ENCODE measurements at places on chromosomes 6 and 20.

GRCh38 chr20:62978561-62978943 lies 26.0 kb downstream of the SLC17A9 start:
- DNase-seq, result no peak

- no peak for DNase-seq
Observed at GRCh38 chr6:152170702-152171667, 363.5 kb downstream of the ESR1 start.

GRCh38 chr6:135438907-135439535 lies 58.5 kb downstream of the AHI1 start:
- no peak for DNase-seq

- DNase-seq, result no peak
Observed at GRCh38 chr6:13453771-13454251, 33.6 kb downstream of the GFOD1 start.

DNA sequence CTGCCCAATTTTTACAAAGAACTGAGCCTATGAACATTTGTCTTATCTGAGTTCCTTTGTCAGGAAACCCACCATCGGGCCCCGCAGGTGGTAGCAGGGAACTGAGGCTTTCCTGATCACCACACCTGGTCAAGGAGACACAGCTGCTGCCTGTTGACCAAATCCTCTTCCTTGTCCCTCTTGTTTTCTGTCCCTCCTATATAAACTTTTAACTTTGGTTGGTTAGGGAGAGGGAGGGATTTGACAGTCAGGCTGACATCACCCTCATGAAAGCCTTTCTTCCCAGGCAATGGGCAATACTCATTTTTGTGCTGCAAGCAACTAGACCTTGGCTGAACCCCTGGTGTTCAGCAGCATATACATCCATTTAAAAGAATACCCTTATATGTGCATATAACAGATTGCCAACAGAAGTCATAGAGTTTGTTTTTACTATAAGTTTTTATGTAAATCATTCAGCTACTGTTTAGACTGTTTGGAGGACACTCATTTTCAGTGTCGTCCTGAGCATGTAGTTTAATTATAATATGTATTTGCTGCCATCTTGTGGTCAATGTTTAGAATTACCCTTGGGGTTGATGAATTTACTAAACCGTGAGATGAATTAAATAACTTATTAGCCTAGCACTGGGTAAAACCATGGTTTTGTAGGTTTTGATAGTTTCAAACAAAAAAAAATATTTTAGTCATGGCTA lies 17.0 kb downstream of the CRISP1 start:
- no peak for DNase-seq

GRCh38 chr6:111033628-111034289 lies 51.9 kb downstream of the RPF2 start:
- no peak for DNase-seq

GRCh38 chr6:142165227-142165626 lies 18.2 kb downstream of the VTA1 start:
- no peak for DNase-seq

- no peak for DNase-seq
Observed at GRCh38 chr20:33160681-33161080, 7.3 kb upstream of the BPIFA2 start.

DNA sequence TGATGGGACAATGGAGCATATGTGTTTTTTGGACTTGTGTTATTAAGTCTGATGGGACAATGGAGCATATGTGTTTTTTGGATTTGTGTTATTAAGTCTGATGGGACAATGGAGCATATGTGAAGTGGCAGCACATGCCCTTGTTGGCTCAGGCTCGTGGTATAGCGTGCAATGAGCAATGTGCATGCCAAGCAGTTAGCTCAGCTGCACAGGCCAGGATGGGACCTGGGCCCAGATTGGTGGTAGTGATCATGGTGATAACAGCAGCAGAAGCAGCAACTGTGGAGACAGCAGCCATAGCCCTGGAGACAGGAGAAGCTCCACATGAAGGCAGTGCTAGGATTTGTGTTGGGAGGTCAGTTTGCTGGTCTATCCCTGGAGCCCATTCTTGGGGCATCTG lies 61.1 kb downstream of the IL20RA start:
- DNase-seq, result no peak

- no peak for DNase-seq
Observed at GRCh38 chr6:112117554-112117953, 30.2 kb downstream of the FAM229B start.

GRCh38 chr6:163842467-163842866 lies 427.9 kb downstream of the QKI start:
- DNase-seq, result no peak

DNA sequence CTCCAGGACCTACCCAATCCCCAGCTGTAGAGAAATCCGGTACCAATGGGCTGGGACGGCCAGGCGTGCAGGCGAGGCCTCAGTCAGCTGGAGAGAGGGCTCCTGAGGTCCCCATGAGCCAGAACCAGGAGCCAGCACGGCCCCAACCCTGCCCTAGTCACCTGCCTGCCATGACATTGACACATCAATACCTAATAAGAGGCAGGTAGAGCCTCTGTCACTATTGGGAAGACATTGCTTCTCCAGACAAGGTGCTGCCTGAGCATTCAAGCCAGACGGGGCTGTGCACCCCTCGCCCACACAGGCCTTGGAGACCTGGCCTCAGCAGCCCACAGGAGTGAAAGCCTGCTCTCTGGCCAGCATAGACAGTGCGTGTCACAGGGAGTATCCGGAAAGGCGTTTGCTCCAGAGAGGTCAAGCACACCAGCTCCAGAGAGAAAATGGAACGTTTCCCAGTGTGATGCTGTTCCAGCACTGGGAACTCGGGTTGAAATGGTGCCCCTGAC lies 3.5 kb downstream of the DLL1 start:
- DNase-seq, result no peak

- no peak for DNase-seq
Observed at GRCh38 chr6:138345565-138346285, 32.0 kb upstream of the SMIM28 start.

GRCh38 chr6:125954735-125955339 lies 1.7 kb upstream of the HINT3 start:
- DNase-seq, result no peak

GRCh38 chr6:25889877-25890853 lies 16.1 kb upstream of the SLC17A3 start:
- no peak for DNase-seq

GRCh38 chr6:45979311-45979710 lies 36.3 kb downstream of the CLIC5 start:
- no peak for DNase-seq

DNA sequence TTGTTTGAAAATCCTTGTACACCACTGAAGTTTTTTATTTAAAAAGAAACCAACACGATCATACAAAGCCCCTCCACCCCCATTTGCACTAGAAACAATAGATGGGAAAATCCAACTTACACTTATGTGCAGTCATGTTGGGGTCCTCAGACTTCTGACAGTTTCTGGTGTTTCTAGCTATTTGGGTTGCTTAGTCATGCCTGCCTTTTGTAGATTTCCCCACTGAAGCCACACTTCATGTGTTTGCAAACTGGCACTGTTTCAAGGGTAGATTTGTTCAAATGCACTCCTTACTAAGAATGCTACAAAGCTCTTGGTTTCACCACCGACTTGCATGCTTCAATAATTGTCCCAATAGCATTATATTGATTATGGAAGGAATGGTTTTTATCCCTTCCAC lies 1.5 kb downstream of the SH3BGRL2 start:
- DNase-seq, result no peak

GRCh38 chr20:19047040-19047950 lies 165.1 kb upstream of the SLC24A3 start:
- no peak for DNase-seq

- no peak for DNase-seq
Observed at GRCh38 chr6:15770347-15771143, 107.7 kb upstream of the DTNBP1 start.

DNA sequence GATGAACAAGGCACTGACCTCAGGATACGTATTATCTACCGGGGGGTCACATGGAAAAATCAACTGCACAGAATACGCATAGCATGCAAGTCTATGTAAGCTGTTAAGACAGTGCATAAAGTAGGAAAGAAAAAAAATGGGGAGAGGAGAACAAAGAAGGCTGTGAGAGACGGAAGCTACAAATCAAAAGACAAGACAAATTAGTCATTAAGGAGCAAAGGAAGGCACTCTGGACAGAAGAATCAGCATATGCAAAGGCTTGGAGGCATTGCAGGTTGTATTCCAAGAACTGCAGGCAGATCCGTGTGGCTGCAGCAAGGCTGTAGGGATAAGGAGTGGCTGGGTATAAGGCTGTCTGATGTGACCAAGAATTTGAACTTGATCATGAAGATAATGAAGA lies 89.0 kb downstream of the NRSN1 start:
- no peak for DNase-seq

GRCh38 chr6:105591053-105591452 lies 188.2 kb upstream of the PREP start:
- DNase-seq, result no peak

DNA sequence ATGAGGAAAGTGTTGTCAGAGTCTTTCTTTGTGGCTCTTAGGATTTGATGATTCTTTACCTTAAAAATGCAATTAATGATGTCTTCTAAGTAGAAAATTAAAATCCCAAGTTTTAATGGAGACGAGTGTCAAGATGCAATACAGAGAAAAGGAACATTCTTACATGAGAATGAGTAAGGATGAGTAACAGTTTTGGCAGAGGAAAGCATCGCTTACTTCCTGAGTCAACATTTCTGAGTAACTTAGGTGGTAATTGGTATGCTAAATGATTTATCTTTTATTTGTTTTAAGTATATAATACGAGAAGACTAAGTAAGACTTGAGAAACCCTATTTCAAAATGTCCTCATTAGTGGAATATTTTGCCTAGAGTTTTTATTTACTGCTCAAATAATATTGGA lies 101.3 kb downstream of the RTN4IP1 start:
- no peak for DNase-seq

- DNase-seq, result peak; percentile 78
Observed at GRCh38 chr6:41161380-41161779, 1.5 kb downstream of the TREM2 start.

GRCh38 chr20:22795871-22796270 lies 211.5 kb upstream of the FOXA2 start:
- no peak for DNase-seq

DNA sequence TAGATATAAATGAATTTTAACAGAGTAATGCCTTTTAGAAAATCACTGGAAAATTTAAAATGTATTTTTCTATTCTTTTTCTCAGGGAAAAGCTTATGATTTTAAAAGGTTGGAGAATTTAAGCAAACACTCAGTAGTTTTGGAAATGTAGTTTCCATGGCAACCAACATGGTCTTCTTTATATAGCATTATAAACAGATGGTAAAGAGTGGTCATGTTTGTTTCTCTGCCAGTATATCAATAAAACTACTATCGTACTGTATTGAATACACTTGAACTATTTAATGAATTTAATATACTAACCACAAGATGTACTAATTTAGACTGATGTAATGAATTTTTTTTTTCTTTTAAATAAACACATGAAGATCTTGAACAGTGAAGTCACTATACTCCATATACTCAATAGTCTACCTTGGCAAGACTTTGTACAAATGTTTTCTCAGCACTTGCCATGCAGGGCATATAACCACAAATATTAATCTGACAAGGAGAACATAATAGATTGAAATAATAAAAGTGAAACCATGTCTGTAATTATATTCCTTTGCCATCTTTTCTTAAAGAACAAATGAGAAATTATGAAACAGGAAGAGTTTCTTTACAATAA lies 105.5 kb downstream of the PDSS2 start:
- DNase-seq, result no peak

GRCh38 chr6:4170297-4170696 lies 34.9 kb upstream of the ECI2 start:
- peak; percentile 27 for DNase-seq

GRCh38 chr20:22576733-22577514 lies 7.4 kb downstream of the FOXA2 start:
- DNase-seq, result peak; percentile 80

GRCh38 chr6:132817554-132818403 lies 3.4 kb downstream of the RPS12 start:
- no peak for DNase-seq

GRCh38 chr6:86423571-86423970 lies 513.8 kb upstream of the HTR1E start:
- DNase-seq, result no peak

- DNase-seq, result no peak
Observed at GRCh38 chr6:125101631-125102030, 51.9 kb upstream of the TPD52L1 start.

GRCh38 chr6:166470029-166470862 lies 87.5 kb upstream of the MPC1 start:
- no peak for DNase-seq

DNA sequence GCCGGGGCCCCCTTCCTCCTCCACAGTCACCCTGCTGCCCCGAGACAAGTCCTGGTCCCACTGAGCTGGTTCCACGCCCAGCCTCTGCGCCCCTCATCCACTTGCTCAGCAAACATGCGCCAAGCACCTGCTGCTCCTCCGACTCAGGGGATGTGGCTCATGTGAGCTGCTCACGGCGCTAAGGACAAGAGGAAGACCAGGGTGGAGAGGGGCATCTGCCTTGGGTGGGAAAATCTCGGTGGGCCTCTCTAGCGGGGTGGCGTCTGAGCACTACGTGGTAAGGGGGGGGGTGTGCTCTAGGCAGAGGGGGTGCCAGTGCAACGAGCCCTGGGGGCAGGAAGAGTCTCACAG lies 4.5 kb downstream of the LAMA5 start:
- DNase-seq, result no peak

DNA sequence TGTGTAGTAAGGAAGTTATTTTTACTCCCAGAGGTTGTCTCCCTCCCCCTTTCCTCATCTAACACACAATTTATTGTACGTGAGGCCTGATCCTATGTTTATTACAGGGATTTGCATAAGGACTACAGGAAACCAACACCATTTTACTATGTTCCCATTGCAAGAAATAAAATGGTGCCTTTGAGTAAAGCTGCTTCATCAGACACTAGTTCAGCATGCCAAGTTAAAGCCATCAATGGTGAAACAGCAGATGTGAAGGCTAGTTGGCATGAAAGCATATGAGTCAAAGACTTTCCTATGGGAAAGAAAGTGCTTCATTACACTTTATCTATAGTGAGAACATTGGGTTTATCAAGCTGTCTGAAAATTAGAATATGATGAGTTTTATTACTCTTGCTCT lies 543.0 kb downstream of the GRIK2 start:
- no peak for DNase-seq

GRCh38 chr6:69873291-69873690 lies 6.9 kb downstream of the COL19A1 start:
- no peak for DNase-seq

DNA sequence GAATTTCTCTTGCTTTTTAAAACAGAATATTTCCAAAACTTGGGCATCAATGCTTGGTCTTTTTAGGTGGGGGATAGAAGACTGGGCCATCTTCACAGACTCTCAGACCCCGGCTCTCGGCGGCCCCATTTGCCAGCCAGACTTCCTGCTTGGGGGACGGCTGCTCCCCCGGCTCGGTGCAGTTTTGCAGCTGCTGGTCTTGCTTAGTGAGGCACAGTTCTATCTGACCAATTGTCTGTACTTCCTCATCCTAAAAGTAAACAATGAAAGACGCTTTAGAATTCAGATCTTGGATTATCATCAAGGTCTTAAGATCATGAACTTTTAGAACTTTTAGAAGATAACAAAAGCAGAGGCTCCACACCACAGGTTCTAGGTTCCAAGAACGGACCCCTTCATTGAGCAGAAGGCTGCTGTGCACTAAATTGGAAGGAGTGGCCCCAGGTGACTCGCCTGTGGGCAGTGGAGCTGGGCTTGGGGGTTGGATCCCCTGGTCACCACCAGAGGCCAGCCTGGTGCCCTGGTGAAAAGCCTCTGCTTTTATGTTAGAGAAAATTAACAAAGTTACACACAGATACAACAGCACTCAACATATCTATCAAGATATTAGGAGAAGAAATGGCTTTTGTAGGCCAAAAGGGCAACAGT lies 26.7 kb downstream of the RNASET2 start:
- peak; percentile 63 for DNase-seq

- no peak for DNase-seq
Observed at GRCh38 chr6:17226786-17227233, 54.4 kb upstream of the RBM24 start.
